Activated CD4-positive, alpha-beta memory T cell treated with anti-CD3 and anti-CD28 coated beads for 36 hours (primary cell): ENCODE measurements at places on chromosomes 7 and 10. TPM values are rescaled to one million over a fixed set of nuclear protein-coding genes. Genes with fewer than 3 reads are reported as not detected.

DNA sequence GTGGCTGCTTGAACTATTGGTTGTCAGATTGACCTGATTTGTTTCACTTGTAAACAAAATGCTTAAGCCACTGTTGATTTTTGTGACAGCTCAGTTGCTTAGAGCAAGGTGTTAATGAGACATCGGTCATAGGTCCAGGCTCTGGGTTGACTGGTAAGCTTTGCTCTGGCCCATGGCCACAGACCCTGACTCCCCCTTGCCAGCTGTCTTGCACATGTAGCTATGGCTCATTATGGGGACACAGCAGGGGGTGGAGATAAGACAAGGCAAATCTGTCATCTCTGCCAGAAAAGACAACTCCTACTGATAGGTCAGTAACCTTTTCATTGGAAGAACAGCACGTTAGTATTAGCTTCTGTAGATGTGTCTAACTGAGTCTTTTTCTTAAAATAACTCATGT lies 95.3 kb downstream of the KAT6B start:
- peaks cover 9% of the 10 kb centered on the region for H3K36me3 ChIP-seq
- H3K27ac ChIP-seq: no peak overlapping the region
- peaks cover 28% of the 10 kb centered on the region for H3K4me1 ChIP-seq

DNA sequence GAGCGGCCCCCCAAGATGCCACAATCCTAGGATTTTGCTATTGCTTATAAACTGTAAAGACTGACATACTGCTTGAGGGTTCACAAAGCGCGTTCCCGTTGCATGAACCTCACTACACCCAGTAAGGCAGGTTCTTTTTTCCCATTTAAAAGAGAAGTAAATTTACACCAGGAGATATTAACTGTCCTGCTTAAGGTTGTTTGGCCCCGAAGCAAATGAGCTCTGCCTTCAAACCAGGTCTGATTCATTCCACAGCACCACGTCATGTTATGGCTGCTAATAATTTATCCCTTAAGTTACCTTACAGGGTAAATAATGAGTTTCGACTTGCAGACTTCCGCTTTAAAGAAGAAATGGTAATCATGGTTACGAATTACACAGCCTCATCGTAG lies 559 bp upstream of the FKBP14 start:
- no peak overlapping the region for H3K4me3 ChIP-seq
- peaks cover 2% of the 10 kb centered on the region for H3K36me3 ChIP-seq
- peak overlapping the region; percentile 75 for H3K27ac ChIP-seq
- H3K4me1 ChIP-seq: peaks cover 32% of the 10 kb centered on the region

DNA sequence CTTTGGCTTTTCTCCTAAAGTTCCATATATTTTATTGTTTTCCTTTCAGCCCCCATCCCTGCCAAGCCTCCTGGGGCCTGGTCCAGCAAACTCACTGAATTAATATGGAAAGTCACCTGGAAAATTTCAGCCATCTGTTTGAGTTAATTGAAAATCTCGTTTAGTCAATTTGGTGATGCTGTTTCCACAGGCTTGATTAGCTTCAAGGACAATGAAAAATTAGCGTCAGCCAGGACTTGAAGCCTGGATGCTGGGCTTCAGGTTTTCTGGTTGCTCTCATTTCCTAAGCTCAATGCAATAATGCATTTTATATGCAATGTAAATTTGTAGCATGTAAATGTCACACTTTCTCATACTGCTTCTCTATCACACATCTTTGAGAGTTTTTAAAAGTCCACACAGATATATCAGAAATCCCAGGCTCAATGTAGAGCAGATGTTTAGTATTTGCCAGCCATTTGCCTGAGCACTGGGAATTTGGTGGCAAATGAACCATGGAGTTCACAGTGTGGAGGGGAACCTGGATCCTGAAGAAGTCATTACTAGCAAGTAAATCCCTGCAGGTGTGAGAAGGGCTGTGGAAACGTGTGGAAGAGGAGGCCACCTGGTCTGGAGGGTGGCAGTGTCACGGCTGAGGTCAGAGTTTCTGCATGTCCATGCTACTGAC lies 228.5 kb downstream of the PAXIP1 start:
- H3K36me3 ChIP-seq: no peaks in the 10 kb centered on the region
- H3K27ac ChIP-seq: no peak overlapping the region
- no peak for DNase-seq
- H3K27me3 ChIP-seq: no peaks in the 10 kb centered on the region
- H3K4me1 ChIP-seq: peaks cover 6% of the 10 kb centered on the region

- no peak overlapping the region for H3K27ac ChIP-seq
- H3K27me3 ChIP-seq: no peaks in the 10 kb centered on the region
- no peaks in the 10 kb centered on the region for H3K36me3 ChIP-seq
- DNase-seq: no peak
- H3K4me3 ChIP-seq: no peak overlapping the region
Observed at GRCh38 chr7:140562926-140563481, 77.6 kb downstream of the DENND2A start.

GRCh38 chr7:143351574-143351973 lies 10.9 kb downstream of the FAM131B start:
- peaks cover 8% of the 10 kb centered on the region for H3K4me1 ChIP-seq
- no peak for DNase-seq
- no peaks in the 10 kb centered on the region for H3K36me3 ChIP-seq
- no peaks in the 10 kb centered on the region for H3K27me3 ChIP-seq
- no peak overlapping the region for H3K4me3 ChIP-seq

DNA sequence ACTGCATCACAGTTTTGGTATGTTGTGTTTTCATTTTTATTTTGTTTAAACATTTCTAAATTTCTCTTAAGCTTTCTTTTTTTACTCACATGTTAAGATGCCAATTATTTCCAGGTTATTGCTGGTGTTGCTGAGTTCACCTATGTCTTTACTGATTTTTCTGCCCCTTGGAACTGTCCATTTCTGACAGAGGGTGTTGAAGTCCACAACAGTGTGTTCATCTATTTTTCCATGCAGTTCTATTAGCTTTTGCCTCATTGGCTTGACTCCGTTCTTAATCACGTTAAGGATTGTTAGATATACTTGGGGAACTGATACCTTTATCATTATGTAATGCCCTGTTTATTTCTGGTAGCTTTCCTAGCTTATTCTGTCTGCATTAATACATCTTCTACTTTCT lies 158.0 kb upstream of the TCERG1L start:
- DNase-seq: no peak
- H3K36me3 ChIP-seq: no peaks in the 10 kb centered on the region
- H3K4me3 ChIP-seq: no peak overlapping the region
- H3K27me3 ChIP-seq: no peaks in the 10 kb centered on the region

Gene CCDC126
- 5.7 TPM for total RNA-seq

Gene TMEM273
- total RNA-seq: 106 TPM
